ENCODE measurements at places on chromosomes 6 and 20.

- peak; percentile 91 for DNase-seq
These were observed 88.0 kb downstream of the FAM217A start for GRCh38 chr6:3990692-3991491.

DNA sequence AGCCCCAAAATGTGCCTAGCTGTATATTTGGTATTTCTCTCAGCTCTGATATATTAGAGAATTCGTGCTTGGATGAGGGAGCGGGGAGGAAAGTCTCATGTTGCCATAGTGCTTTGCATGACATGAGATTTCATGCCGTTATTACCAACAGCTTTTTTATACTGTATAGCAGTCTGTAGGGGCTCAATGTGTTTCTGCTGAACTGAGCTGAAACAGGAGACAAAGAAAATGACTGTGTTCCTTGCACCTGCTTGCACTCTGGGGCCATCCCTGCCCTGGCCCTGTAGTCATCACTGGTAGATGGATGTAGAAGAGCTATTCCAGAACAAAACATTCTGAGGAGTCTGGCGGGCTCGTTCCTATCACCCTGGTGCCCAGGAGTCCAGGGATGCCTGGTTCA lies 128.0 kb upstream of the SASH1 start:
- no peak for DNase-seq

DNA sequence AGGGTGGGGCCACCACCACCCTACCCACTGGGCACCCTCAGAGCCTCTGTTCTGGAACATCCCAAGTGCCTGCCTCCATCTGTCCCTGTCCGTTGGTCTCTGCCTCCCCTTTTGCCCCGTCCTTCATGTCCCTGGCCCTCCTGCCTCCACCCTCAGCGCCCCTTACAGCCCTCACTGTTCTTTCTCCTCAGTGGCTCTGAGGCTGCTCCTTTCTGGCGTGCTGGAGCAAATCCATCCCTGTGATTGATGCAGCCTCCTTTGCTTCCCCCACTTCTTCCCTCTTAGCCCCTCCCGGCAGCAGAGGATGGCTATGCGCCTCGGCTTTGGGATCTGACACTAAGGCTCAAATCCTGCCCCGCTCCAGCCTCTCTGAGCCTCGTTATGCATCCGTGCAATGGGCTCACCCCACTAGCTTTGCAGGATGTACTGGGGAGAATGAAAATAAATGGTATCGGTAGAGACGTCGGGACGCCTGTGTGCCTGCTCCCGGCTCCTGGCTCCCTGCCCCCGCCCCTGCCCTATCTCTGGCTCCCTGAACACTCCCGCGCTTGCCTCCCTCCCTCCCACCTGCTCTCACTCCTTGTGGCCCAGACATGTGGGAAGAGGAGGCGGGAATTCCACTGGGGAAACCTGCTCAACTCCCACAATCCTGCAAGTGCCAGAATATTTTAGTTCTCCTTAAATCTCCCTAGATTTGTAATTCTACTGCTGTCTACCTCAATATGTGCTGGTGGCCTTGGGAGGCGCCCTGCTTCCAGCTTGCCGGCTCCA lies 13.1 kb downstream of the VSTM2L start:
- no peak for DNase-seq

DNA sequence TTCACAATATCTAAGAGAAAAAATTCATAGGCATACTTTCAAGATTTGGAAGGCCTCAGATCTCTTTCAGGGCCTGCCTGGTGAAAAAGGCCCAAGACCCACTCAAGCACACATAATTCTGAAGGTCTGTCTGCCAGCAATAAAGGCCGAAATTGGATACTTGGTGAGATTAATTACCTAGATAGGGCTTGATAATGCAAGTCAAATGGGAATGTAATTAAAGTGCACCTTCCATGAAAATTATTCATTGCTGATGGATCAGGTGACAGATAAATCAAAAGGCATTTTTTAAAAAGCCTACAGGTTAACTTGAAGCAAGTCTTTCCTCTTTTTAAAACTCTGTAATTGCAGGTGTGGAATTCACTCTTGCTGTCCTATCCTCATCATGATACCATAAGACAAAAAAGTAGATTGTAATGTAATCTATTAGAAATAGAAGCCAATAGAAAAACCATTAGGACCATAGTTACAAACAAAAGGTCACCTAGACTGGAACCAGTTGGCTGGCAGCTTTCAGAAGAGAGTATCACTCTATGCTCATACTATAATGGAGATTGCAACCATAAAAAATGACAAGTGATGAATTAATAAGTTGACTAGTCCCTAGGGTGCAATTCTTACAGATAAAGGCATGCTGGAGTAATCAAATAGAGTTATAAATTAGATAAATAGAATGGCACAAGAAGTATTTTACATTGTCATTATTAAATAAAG lies 77.3 kb downstream of the EPHA7 start:
- no peak for DNase-seq

DNA sequence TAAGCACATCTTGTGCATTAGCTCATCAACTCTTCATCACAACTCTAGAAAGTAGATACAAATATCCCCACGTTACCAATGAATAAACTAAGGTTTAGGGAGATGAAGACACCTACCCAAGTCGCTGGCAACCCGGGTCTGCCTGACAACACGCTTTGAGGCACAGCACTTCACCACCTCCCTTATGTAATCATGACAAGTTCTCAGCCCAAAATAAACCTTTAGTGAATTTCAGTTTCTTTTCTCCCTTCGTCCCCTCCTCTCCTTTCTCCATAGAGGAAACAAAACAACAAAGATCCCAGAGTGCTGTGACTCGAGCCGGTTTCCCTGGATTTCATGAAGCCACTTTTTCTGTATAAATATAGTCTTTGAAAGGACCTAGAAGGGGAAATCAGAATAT lies 105.4 kb downstream of the MAFB start:
- DNase-seq, result no peak

- no peak for DNase-seq
These were observed 17.3 kb downstream of the SLC22A1 start for GRCh38 chr6:160138839-160139419.

DNA sequence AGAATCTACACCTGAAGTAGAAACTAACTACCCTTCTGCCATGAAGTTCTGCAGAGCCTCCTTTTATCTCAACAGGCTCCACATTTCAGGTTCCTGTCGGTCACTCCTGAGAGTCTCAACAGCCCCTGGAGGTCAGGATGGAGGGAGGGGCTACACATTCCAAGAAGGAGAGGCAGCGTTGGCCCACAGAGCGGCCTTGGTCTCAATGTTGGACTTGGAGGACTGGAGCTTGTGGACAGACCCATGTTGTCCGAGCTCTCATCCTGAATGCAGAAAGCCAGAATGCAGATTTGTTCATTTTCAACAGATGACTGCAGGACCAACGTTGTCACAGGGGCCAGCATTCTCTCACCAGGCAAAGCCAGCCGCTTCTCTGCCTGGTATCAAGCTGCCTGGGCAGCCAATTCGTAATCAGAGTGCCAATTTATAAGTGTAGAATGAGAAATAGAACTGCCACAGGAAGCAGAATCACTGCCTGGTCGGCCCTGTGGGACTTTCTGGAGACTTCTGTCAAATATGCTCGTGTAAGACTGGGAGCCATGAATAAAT lies 212.5 kb upstream of the SNX9 start:
- no peak for DNase-seq

GRCh38 chr6:7697432-7697819 lies 28.5 kb upstream of the BMP6 start:
- no peak for DNase-seq

GRCh38 chr6:150027806-150028565 lies 2.7 kb upstream of the RAET1L start:
- DNase-seq, result no peak

DNA sequence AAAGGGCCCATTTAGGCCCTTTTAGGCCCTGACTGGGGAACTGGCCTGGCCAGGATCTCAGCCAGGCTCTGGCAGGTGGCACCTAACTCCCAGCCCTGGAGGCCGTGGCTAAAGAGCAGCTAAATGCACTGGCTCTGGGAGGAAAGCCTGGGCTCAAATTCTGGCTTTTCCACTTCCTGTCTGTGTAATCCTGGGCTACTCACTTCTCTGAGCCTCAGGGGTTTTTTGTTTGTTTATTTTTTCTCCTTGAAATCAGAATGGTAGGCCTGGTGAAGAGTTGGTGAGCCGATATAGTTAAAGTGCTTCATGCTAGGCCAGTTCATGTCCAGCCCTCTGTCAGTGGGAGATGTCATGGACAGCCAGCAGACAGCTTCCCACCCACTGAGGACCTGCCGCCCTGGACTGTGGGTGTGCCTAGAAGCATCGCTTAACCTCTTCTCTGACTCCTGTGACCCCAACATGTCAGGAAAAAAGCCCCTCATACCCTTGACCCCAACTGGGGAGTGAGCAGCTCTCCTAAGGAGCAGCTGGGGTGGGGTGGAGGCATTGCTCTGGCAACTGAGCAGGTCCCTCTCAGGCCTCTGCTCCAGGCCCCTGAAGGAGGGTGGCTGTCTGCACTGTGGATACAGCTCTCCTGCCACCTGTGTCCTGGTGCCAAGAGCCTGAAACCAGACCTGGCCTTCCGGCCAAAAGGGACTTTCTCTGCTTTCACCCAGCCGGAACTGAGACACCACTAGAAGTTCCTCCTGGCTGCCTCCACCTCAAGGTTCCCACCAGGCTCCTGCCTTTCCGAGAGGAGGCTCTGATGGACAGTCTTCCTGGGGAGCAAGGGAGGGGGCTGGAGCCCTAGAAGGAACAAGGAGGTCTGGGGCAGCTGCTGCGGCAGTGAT lies 57.2 kb upstream of the MYL9 start:
- peak; percentile 83 for DNase-seq

- DNase-seq, result peak; percentile 96
These were observed 9.1 kb upstream of the PBOV1 start for GRCh38 chr6:138227316-138227781.
